SK-N-MC (cell line): ENCODE measurements at places on chromosomes 7 and 10.
A peak's percentile ranks its signal among the peaks of the same experiment; 100 is the strongest.

GRCh38 chr7:101507791-101508252 is 121.3 kb downstream of the MYL10 start:
- DNase-seq = peak; percentile 73

GRCh38 chr10:62632071-62632809 is 172.3 kb upstream of the ADO start:
- no peak for DNase-seq

GRCh38 chr7:35785250-35785649 is 15.6 kb upstream of the SEPTIN7 start:
- no peak for DNase-seq

GRCh38 chr7:137591421-137591837 is 247.9 kb upstream of the PTN start:
- peak; percentile 44 for DNase-seq

- no peak for DNase-seq
Measured at GRCh38 chr10:89644691-89644966, 413 bp downstream of the PANK1 start.

GRCh38 chr7:20784388-20785156 is 2.1 kb downstream of the SP8 start:
- DNase-seq = no peak

DNA sequence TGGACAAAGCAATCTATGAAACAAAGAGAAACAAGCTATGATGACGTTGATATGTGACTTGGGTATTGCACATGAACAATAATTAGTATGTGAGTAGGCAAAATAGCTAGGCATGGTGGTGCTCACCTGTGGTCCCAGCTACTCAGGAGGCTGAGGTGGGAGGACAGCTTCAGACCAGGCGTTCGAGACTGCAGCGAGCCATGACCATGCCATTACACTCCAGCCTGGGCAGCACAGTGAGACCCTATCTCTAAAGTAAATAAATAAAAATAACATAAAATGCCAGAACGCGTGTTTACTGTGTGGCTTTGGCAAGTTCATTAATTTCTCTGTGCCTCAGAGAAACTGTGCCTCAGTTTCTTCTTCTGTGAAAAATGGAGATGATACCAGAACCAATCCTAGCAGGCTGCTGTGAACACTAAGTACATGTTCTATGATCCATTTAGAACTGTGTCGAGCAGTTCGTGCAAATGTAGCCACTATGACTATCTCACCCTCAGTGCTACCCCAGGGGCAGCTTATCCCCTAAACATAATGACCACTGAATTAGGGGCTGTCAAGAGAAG is 9.3 kb upstream of the TNS3 start:
- DNase-seq = no peak

GRCh38 chr10:78194539-78195402 is 161.1 kb downstream of the RPS24 start:
- DNase-seq = no peak

DNA sequence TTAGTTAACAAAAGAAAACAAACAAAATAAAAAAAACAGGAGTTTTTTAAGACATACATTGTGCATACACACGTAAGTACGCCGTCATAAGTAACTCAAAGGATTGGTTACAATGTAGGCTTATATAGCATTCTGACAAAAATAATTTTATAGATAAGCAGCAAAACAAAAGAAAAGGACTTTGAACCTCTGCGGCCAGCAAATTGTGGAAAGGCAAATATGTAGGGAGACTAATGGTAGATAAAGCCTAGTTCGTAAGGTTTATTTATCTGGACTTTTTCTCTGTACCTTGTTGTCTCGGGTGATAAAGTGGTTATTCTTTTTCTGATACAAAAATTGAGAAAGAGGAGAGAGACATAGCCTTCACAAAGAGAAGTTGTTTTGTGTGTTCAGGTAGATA is 891.9 kb downstream of the CNTNAP2 start:
- DNase-seq = no peak

DNA sequence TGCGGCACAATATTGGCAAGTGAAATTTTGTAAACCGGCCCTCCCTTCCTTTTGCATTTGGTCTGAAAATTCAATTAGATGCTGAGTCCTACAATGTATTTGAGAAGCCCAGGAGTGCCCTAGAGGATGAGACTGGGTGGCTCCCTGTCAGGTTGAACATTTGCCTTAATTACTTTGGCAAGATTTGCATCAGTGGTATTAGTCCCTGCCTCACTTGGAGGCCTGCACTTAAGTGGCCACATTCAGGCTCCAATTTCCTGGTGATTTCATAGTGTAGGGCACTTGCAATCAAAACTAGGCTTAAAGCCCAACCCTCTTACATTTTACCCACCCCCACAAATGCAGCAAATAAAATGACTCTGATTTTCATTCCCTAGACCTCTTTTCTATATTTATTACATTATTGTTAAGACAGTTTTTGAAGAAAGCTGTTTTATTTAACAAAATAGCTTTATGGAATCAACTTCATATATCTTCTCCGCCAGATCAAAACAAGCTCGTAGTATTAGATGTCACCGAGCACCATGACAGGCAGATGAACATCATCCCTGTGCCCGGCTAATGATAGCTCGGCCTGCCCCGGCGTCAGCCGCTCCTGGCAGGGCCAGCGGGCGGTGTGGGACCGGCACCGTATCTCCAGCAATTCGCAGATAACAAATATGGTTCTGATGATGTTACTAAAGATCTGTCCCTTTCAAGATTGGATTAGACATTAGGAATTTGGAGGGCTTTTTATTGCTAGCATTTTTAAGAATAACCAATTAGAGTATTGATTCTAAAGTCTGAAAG is 73.6 kb downstream of the EGFR start:
- no peak for DNase-seq

DNA sequence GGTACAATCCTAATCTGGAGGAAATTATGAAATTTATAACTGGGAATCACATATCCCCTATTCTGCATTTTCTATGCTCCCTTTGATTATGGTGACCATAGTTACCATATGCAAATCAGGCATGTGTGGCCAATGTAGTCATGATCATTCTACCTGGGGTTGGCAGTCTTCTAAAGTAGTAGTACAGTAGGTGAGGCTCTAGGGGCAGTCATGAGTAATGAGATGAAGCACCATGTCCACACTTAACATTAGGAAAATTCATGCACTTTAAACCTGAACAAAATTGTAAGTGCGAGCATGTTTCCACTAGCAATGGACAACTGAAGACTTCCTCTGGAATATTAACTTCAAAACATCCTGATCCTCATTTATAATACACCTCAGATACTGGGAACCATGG is 545.9 kb downstream of the SUGCT start:
- no peak for DNase-seq

DNA sequence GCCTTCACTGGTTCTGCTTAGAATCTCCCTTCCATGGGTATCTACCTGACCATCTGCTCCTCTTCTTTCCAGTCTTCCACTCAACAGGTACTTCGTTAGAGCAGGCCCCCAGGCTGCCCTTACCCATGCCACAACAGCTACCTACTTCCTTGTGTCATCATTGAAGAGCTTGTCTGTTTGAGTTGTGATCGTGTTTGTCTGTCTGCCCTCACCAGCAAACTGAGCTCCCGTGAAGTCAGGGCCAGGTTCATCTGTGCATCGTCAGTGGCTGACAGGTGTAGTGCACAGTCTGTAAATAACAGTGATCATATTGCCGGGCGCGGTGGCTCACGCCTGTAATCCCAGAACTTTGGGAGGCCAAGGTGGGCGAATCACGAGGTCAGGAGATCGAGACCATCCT is 5.0 kb downstream of the NIPSNAP2 start:
- no peak for DNase-seq

DNA sequence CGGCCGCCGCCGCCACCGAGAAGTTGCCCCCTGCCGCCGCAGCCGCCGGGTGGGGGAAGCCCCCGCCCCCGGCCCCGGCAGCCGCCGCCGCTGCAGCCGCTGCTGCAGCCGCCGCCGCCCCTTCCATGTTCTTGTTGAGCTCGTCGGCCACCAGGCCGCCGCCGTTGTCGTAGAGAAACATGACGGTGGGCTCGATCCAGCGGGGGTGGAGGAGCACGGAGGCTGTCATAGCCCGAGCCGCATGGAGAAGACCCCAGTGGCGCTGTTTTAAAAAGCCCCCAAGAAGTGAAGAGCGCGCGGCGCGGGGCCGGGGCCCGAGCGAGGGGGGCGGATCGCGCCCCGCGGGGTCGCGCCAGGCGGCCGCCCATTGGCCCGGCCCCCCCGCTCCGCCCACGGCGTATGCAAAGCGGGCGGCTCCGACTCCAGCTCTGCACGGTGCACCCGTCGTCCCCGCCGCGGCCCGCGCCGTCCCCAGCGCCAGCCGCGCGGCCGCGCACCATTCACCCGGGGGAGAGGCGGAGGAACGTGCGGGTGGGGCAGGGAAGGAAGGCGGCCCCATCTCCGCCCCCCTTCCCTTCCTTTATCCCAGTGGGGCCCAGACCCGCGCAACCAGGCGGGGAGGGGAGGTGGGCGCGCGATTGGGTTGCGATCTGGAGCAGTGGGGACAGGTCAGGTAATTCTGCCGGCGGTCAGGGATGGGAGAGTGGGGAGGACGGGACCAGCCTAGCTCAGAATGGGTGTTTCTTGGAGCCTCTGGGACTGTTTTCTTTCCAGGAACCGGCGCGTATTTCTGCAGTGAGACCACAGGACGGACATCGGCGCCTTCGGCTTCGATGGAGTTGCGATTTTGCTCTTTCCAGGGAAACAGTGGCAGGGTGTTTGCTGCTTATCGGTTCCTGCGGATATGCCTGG is at the start of gene HOXA13:
TSS of gene HOXA13 (minus strand) at position 243 of the 912 bp plus-strand sequence. CDS start at position 229, 14 bp downstream.
- no peak for DNase-seq

- no peak for DNase-seq
Measured at GRCh38 chr10:60185421-60185820, 204.3 kb downstream of the ANK3 start.

DNA sequence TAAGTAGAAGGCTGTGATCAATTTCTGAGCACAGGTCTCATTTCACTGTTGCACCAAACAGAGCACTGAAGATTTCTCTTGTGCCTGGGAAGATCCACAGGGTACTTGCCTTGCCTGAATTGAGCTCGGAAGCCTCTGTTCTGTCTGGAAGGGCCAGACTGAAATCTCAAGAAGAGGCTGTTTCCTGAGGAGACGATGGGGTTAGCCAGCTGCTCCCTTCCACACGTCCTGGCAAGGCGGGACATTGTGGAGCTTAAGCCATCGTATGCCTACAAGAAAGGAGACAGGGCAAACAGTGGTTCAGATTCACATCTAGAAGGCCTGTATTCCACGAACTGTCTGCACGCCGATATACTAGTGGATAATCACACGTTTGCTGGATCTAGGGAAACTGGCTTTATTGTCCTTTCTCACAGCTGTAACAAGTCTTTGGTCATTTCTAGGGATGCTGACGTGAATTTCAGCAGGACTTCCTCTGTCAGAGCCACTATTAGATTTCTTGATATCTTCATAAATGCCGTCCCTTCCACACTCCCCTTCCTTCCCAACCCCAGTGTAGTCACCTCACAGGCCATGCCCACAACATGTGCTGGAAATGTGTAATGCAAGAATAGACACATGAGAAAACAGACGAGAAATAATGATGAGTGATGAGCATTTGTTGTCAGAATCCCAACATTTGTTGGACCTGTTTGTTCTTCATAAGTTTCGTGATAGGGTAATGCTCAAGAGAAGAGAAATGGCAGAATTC is 137.2 kb upstream of the RSU1 start:
- no peak for DNase-seq

GRCh38 chr10:89257581-89257980 is 6.0 kb upstream of the LIPA start:
- DNase-seq = no peak

DNA sequence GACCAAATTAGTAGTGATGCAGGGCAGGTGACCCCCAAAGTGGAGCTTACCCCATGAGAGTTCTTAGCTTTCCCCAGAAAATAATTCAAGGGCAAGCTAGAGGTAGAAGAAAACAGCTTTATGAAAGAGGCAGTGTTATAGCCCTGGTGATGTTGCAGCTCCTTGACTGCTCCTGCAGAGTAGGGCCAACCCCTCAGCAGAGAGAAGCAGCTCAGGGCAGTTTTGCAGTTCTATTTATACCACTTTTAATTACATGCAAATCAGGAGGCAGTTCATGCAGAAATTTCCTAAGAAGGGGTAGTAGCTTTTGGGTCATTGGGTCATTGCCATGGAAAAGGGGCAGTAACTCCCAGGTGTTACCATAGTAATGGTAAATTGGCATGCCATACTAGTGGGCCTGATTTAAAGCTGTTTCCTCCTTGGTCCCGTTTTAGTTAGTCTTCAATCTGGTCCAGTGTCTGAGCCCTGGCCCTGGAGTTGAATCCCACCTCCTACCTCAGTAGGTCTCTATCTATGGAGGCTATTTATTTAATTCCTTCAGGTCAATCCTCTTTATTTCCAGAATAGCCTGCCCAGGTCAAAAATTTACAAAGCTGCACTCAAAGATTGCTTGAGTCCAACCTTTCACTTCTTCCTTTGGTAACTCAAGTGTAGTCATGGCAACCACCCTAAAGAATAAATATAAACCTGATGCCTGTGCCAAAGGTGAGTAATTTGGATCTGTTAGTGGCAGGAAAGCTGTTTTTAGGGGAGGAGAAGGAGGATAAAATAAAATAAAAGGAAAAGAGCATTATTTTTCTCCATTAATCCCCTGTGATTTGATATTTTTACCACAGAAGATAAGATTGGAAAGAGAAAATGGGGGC is 29.5 kb downstream of the PLXDC2 start:
- no peak for DNase-seq

DNA sequence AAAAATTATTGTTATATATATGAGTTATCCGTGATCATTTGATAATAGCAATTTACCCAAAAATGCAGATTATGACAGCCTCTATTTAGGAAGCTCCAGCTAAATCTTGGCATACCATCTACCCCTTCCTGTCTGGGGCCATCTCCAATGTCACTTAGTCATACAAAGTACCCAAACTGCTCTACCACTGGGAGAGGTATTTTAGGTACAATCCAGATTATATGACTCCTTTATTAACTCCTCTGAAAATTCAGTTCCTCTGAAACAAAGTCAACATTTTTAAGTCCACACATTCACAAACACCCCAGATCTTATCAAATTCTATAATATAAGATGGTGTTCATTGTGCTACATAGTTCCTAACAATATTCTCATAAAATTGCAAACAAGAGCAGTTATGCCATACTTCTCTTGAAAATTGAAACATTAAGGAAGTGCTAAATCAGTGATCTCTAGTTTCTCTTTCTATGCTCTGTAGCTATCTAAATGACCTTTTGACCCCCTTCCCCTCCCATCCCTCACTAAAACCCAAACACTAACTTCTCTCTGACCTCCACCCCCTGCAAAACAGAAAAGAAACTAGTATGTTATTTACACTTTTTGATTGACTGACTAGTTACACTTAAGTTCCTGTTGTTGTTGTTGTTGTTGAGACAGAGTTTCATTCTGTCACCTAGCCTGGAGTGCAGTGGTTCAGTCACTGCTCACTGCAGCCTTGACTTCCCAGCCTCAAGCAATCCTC is 16.4 kb downstream of the HOXA1 start:
- no peak for DNase-seq

- DNase-seq = no peak
Measured at GRCh38 chr7:35648367-35648766, 46.6 kb downstream of the HERPUD2 start.

GRCh38 chr7:70574970-70575799 is 556.8 kb upstream of the GALNT17 start:
- DNase-seq = no peak

GRCh38 chr10:28914701-28915100 is 237.4 kb downstream of the BAMBI start:
- no peak for DNase-seq
